ENCODE measurements at places on chromosomes 7 and 10.

GRCh38 chr7:18429547-18429946 lies 66.0 kb upstream of the HDAC9 start:
- DNase-seq, result no peak

DNA sequence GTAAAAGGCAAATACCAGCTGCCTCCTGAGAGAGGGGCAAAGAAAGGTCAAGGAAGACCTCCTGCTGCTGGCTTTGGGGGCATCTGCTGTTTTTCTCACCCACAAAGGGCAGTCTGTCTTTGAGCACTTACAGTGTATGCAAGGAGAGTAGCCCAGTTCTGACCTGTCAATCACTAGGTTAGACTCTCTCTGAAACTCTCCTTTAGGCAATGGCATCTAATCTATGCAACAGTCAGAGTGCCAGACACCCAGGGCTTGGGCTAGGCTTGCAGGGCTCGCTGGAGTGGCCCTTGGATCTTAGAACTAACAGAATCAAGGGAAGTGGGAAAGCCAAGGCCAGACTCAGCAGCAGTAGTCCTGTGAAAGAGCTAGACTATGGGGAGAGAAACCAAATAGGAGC lies 522.9 kb downstream of the NRG3 start:
- DNase-seq, result no peak

- DNase-seq, result no peak
These were observed 4.3 kb downstream of the HOXA11 start for GRCh38 chr7:27180431-27181420.

DNA sequence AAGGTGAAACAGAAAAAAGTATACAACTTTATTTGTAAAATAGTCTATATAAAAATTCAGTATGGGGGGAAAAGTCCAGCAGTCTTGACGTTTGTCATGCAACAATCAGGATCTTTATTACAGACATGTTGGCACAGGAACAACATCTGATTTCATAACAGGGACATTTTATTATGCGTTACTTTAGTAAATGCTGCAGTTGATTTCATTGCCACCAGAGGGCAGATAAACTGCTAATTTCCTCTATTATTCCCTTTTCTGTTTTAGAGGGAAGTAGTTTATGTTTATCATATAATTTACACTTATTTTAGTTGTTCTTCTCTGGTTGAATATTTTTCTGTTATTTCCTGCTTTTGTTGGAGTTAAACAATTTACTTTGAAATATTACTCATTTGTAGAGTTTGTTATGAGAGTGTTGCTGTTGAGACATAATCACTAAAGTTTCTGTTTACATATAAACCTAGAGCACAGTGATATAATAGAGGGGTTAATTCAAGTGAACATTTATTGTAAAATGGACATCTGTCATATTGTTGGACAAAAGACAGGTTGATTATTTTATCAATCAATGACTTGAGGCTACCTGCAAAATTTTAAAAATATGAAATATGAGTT lies 3.3 kb downstream of the PLXDC2 start:
- no peak for DNase-seq

DNA sequence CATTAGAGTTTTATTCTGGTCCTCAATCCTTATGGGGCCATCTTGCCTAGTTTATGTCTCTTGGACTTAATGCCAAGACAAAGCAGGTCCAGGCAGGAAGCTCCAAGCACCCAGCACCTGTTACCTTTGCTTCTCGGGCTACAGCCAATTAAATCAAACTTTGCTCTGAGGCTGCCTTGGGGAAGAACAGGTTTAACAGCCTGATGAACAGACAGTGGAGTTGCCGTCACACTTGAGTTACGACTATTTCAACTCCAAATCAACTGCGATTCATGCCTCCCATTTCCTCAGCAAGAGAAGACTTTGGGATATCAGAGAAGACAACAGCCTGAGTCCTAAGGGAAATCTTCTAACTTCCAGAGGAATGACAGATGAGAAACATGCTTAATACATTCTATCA lies 62.2 kb downstream of the XPNPEP1 start:
- DNase-seq, result no peak

DNA sequence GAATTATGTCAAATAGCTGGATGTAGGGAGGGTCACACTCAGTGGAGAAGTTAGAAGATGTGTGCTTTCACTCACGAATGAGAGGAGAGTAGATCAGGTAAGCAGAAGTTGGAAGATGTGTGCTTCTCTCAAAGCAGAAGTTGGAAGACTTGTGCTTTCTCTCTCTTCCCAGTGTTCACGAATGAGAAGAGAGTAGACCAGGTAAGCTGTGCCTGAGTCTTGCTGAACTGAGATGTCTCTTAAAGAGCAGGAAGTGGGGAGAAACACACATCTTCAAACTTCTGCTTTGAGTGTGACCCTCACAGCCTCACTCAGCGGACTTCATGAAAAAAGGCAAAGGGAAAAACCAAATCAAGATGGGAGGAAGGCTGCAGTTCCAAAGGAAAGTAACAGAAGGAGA lies 7.0 kb upstream of the TMEM243 start:
- DNase-seq, result no peak

DNA sequence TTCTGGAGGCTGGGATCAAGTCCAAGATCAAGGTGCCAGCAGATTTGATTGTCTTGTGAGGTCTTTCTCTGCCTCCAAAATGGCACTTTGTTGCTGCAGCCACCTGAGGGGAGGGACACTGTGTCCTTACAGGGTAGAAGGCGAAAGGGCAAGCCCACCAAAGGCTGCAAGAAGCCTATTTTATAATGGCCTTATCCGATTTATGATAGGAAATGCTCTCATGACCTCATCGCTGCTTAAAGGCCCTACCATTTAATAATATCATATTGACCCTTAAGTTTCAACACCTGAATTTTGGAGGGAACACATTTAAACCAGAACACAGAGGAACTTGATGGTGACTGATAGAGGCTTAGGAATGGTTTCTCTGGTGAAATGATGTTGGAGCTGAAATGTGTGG lies 296.5 kb downstream of the TWIST1 start:
- no peak for DNase-seq

GRCh38 chr10:43132867-43133787 lies 5.1 kb upstream of the CSGALNACT2 start:
- DNase-seq, result no peak

DNA sequence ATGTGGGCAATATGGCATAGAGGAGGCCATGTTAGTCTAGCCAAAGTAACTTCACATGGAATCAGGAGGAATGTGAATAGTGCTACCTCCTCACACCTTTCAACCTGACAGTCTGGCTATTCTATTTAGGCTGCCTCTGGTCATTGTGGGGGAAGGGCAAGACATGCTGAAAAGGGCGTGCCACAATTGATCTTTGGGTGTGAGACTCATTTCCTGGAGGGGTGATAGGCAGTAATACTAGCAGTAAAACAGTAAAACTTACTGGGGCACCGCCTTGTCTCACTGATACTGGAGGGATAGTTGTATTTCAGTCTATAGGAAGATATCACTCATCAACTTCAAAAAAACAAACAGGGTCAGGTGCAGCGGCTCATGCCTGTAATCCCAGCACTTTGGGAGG lies 88.7 kb downstream of the TMEM168 start:
- DNase-seq, result no peak

DNA sequence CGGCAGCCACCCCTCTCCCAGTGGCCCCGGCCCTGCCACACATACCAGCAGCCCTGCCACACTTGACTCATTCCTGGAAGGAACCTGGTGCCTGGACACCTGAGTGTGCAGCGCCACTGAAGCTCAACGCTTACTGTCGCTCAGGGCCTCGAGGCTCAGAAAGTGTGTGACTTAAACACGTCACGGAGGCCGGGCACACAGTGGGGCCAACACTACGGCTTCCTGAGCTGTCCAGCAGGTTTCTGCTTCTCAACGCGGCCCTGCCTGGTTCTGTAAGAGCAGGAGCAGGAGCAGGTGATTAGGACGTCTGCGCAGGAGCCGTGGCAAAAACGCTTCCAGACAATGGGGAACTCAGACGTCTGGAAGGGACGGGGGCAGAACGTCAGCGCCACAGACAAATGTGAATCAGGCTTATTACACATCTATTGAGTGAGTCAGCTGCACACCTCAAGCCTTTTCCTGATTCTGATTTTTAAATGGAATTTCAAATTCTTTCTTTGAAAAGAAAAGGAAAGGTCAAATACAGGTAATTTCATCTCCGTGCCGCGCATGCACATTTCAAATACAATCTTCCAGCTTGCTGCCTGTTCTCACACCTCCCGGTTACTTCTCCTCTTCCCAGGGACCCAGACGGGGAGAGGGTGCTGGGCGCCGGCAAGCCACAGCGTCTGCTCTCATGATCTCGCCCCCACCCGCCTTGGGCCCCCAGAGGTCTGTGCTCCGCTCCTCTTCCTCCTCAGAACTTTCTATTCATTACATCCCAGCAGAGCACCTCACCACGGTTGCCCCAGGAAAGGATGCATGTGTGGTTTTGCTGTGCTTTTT lies 66.6 kb downstream of the ADARB2 start:
- DNase-seq, result no peak

DNA sequence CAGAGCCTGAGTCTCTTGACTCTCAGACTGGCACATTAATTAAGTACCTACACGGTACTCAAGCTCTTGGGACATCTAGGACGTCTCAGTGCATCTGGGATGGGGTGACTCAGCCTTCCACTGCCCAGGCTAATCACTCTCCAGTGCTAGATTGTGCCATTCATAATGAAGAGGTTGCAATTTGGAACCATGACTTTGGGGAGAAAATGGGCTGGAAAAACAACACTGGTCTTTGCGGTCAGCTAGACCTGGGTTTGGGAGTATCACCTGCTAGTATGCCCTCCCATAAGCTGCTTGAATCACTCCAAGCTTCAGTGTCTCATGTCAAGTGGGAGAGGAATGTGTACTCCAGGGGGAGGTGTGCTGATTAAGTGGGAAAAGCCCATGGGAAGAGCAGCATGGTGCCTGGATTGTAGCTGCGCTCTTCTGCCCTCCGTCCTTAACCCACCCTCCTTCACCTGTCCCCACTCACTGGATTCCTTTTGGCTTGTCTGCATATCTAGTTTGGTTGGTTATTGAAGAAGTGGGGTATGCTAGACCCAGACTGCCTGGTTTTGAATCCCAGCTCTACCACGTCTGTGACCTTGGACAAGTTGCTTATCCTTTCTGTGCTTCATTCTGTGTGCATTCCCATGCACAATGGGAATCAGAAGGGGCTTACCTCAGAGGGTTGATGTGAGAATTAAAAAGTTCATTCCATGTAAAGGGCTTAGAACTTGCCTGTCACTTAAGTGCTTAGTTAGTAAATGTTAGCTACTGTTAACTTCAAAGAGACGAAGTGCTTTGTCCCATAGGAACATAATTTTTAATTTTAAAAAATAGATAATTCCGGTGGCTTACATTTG lies 3.8 kb downstream of the NFE2L3 start:
- DNase-seq, result no peak

- no peak for DNase-seq
These were observed 119.3 kb downstream of the FAM53B start for GRCh38 chr10:124624895-124625294.

DNA sequence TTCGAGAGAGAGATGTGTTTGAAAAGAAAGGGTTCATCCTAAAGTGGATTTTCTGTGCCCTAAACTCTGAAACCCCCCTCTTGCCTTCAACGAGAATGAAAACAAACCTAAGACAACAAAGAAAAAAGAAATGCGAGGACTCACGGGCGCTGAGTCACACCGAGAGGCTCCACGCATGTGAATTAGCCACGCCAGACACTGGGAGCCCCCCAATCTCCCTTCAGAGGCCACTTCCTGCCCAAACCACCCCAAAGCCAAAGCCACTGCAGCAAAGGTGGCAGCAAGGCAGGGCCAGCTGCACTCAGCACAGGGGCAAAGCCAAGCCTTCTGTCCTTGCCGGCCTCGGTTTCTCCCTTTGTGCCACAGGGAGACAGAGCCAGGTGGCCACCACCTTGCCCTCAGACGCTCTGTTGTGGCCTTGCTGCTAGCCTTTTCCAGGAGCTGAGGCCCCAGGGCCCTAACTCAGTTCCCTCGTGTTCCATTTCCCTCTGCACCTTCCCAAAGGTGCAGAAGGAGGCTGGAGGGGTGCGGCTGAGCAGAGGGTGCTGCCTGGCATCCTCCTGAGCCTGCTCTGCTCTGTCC lies 93.3 kb downstream of the FAM53B start:
- DNase-seq, result peak; percentile 65

- no peak for DNase-seq
These were observed 309.6 kb downstream of the RNLS start for GRCh38 chr10:88273567-88273966.

GRCh38 chr10:72738486-72738885 lies 46.5 kb downstream of the MCU start:
- no peak for DNase-seq

DNA sequence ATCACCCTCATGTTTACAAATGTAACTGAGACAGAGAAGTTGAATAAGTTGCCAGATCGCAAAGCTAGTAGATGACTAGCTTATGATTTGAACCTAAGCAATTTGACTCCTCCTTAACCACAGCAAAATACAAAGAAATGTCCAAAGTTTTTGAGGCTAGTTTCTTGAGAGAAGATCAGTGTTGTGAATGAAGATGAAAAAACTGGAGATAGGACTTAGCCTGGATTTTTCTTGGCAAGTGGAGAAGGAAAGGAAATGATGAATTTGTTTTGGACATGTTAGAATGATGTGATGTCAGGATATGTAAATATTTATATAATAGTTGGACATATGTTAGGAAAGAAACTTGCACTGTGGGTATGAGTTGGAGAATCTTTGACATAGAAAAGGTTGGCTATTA lies 149.8 kb downstream of the LSMEM1 start:
- DNase-seq, result no peak

- no peak for DNase-seq
These were observed 29.3 kb downstream of the SLC39A12 start for GRCh38 chr10:17980846-17981565.

GRCh38 chr7:128937647-128938543 lies at the start of gene IRF5:
Gene IRF5, plus strand, starts transcription at chr7:128937927. Its CDS starts 4,155 bp downstream, at chr7:128942082.
- no peak for DNase-seq

DNA sequence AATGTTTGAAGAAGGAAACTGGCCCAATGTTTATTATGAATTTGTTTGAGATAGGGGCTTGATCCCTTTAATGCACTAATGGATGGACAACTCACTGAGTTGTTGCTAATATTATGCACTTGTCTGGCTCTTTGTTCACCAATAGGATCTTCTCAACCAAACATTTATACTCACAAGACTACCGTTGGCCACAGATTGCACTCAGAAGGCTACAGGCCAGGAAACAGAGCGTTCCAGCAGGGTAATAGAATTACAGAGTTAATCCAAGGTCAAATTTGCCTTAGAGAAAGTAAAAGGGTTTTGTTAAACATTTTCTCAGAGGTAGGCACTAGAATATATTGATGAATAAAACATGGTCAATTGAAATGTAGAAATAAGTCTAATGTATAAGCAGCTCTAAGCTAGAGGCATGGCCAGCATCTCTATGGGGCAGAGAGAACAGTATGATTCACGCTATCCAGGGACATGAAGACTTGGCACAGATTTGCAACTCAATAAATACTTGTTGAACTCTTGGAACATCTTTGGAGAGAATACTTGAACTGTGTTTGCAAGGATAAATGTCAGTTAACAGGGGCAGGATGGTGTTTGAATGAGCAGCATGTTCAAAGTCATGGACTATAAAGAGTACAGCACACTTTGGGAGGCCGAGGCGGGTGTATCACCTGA lies 606.9 kb downstream of the SORCS3 start:
- no peak for DNase-seq
